KG1 (cell line): ENCODE measurements at places on chromosomes 16 and 17.

DNA sequence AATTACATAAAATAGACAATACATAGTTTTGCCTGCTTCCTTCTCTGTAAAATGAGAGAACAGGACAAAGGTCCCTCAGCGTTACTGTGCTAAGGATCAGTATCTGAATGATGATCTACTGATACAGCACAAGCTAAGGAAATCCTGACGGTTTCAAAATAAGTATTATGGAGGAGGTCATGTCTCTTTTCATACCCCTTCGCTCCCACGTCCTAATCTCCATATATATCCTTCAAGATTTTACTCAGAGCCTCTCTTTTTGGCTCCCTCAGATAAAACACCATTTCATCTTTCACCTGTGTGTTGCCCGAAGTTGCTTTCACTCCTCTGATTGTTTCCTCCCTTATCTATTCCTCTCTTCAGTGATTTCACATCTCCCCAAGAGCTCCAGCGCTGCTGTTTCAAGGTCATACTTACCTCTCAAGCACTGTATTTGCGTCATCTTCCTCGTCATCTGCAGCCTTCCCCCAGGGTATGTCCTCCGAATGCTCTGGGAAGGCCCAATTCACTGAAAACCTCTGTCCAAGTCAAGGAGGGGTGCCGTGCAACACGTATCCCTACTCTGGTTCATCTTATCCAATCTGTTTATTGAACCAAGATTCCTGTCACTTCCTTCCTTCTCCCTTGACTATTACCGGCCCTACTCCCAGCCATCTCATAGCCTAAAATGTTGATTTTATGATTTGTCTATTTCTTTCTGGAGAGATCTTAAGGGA, 1.2 kb upstream of the BLTP2 start:
- DNase-seq = no peak

DNA sequence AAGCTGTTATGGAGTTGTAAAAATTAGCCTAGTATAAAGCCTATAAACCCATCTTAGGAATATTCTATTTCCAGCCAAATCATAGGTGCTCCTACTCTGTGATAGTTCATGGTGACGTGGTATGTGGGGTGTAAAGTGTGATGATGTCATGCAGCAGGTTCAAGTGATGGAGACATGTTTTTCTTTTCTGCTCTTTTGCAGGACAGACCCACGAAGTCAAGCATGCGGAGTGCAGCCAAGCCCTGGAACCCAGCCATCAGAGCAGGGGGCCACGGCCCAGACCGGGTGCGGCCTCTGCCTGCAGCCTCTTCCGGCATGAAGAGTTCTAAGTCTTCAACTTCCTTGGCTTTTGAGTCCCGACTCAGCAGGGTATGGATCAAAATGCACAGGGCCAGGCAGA, 87.3 kb downstream of the SPECC1 start:
- DNase-seq = no peak

DNA sequence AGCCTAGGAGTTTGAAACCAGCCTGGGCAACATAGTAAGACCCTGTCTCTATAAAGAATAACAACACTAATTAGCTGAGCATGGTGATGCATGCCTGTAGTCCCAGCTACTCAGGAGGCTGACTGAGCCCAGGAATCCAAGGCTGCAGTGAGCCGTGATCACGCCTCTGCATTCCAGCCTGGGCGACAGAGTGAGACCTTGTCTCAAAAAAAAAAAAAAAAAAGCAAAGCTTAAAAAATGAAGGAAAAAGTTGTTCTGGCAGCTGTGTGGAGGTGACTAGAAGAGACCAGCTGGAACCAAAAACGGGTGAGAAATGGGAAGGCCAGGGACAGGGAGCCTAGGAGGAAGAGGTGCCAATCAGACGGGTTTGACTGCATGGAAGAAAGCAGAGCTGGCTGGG, 4.2 kb downstream of the BCL7C start:
- DNase-seq = no peak

GRCh38 chr16:2692251-2692947, 10.1 kb downstream of the KCTD5 start:
- no peak for DNase-seq

GRCh38 chr16:31874366-31875111, 932 bp downstream of the ZNF267 start:
- DNase-seq = no peak

GRCh38 chr16:57735755-57736418, at the start of gene KATNB1:
KATNB1 (plus strand) TSS chr16:57735770; CDS start chr16:57737244, 1,474 bp downstream.
- no peak for DNase-seq

- DNase-seq = no peak
Observed at GRCh38 chr17:79813297-79814126, 16.6 kb upstream of the CBX8 start.

GRCh38 chr16:70635336-70636016, 10.9 kb upstream of the IL34 start:
- no peak for DNase-seq

GRCh38 chr17:12407495-12408252, 258.0 kb upstream of the MYOCD start:
- DNase-seq = no peak

DNA sequence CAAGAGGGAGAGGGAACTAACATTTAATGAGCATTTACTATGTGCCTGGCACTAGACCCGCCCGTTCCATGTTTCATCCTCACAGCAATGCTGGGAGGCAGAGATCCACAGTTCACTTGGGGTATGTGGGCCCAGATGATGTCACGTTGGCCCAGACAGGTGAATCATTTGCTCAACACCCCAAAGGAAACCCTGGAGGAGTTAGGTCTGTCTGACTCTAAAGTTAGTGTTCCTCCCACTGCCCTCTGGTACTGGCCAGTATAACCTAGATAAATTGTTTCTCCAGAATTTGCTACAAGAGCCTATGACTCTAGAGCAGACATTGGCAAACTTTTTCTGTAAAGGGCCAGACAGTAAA, 164.6 kb downstream of the VPS53 start:
- no peak for DNase-seq

GRCh38 chr16:84068783-84069462, 26.3 kb upstream of the SLC38A8 start:
- no peak for DNase-seq

- DNase-seq = no peak
Observed at GRCh38 chr17:7651097-7651664, 455 bp downstream of the ATP1B2 start.

DNA sequence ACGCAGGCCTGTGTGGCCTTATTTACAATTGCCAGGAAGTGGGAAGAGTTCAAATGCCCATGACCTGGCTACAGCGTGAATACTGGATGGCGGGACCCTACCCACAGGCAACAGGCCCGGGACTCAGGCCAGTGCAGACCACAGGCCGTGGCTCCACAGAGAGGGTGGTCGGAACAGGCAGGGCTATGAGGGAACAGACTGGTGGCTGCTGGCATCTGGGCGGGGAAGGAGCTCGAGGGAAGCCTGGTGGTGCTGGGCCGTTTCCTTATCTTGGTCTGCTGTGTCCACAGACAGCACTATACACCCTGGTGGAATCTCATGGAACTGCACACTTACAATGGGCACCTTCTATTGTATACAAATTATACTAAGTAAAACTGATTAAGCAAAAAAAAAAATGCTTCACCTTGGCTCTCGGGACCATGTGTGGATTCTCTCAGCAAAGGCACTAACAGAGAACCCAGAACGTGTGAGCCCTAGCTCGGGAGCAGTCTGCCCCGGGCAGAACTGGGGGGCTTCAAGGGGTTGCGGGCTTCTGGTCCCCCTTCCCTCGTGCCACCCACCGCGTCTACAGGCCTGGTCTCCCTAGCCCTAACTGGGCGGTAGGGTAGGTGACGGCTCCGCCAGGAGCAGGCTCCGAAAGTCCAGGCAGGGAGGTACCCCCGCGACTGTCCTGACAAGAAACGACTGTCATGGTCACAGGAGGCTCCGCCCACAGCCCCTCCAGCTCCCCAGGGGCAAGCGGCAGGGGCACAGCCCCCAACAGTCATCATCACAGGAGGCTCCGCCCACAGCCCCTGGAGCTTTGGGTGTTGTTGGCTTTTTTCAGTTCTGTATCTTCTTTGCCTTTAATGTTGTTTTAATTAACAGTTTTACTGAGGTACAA, 21.8 kb downstream of the CEP131 start:
- DNase-seq = peak; percentile 3

DNA sequence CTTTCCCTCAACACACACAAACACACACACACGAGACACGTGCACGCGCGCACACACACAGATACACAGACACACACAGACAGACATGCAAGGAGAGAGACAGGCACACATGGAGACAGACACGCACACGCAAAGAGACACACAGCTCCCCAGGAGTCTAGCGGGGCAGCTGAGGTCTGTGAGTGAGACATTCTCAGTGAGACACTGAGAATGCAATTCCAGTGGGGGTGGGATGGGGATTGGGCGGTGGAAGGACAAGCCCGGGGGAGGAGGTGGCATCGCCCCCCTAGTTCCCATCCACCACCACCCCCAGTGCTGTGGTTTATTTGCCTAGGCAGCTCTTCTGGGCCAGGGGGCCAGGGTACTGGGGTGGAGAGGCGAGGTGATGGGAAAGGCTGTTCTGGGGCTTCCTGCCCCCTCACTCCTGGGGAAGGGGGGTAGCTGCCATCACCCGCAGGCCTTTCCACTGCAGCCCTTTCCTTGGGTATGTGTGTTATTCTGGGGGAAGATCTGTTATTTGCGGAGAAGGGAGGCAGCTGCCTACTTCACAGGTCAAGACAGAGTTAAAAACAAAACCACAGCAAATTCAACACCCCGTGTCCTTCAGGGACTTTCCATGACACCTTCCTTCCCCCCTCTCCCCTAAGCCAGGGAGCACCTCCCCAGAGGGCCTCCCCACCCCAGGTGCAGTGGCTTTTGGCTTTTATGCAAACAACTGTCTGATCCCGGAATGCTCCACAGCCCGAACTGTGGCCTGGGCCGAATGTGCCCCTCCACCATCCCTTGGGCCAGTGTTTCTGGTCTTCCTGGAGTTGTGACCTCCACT, 18.0 kb downstream of the GRB7 start:
- DNase-seq = no peak

DNA sequence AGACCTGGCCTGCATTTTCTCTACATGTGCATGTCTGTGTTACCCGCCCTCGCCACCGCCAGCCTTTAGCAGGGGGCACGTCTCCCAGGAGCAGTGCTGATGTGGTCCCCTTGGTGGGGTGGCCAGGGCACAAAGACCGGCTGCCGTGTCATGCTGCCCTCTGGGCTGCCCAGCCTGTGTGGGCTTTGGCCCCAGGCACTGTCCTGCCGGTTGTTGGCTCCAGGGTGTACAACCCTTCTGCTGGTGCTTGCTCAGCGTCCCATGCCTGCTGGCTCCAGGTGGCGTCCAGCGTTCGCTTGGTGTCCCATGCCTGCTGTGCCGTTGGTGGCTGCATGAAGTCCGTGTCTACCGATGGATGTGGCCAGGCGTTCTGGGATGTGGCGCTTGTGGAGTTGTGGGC, 4.1 kb downstream of the BAIAP2 start:
- DNase-seq = no peak

- no peak for DNase-seq
Observed at GRCh38 chr16:261031-261691, 14.6 kb downstream of the RGS11 start.

DNA sequence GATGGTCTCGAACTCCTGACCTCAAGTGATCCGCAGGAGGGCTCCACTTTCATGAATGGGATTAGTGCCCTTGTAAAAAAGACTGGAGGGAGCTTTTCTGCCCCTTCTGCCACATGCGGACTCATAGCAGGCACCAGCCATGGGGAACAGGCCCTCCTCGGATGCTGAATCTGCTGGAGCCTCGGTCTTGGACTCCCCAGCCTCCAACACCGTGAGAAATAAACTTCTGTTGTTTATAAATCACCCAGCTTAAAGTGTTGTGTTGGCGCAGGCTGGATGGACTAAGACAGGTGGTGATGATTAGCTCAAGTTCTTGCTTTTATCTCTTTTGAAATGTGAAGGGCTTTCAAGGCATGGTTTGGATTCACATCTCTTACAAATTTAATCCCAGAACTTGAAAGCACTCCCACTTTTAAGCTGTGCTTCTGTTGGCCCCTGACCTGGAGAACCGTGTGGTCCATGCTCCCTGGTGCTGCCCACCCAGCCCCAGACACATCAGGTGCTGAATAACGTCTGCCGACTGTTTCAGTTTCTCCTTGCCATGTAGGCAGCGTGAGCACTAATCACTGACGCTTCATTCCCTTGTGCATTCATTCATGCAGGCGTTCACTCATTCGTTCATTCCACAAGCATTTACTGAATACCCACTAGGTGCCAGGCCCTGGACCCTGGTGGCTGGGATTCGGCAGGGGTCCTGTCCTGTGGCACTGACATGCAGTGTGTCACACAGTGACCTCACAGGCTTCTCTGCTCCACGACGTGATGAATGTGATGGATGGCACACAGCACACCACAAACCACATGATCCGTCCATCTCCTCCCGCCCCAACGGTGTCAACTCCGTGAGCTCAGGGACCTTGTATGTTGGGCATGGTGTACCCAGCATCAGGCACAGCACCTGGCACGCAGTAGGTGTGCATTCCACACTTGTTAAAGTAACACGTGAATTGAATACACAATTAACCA, 8.9 kb downstream of the CIBAR2 start:
- no peak for DNase-seq

GRCh38 chr17:38448208-38448771, 20.0 kb downstream of the ARHGAP23 start:
- no peak for DNase-seq

GRCh38 chr17:27264068-27264812, 29.7 kb upstream of the WSB1 start:
- no peak for DNase-seq

DNA sequence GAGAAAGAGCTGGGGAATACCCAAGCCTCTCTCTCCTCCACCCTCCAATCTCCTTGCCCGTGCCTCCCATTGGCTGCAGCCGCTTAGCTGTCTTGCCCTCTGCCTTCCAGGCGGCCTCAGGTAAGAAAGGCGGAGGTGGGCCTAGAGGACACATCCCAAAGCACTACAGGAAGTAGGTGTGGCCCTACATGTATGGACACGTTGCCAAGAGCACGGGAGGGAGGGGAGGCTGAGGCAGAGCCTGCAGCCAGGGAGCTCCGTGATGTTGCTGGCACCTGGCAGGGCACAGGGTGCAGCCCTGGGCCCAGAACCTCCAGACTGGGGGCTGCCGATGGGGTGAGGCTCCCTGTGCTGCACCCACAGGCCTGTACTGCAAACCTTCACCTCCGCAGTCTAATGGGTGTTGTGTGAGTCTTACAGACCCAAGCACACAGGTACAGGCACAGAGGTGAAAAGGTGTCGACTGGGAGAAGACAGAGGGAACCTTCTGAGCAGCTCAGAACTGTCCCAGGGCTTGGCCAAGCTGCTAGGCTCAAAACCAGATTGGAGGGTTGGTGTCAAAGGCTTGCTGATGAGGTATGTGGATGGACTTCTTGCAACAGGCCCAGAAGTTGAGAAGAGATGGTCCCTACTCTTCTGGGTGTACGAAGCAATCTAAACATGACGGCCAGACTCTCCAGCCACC, 23.5 kb upstream of the FOXK2 start:
- no peak for DNase-seq

DNA sequence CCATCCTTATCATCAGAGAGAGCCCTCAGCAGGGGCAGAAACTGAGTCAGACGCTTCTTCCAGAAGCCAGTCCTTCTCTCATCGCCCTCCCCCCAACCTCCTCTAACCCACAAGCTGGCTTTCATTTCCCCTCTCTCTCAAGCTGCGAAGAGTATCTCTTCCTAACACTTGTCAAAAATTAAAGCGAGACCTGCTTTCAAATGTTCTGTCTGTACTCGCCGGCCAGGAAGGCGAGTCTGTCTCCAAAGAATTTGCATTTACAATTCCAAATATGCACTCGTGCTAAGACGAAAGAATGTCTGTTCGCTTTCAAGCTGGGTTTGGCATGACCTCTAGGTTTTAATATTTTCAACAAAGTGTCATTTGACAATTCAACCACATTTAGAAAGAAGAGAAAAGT, 140.4 kb downstream of the RGS9 start:
- DNase-seq = no peak
